ENCODE measurements at places on chromosomes 1 and 21.

- no peak for DNase-seq
Observed at GRCh38 chr1:67726224-67726623, 41.2 kb downstream of the GADD45A start.

GRCh38 chr1:205709059-205709398 lies 28.7 kb upstream of the SLC45A3 start:
- DNase-seq: no peak

DNA sequence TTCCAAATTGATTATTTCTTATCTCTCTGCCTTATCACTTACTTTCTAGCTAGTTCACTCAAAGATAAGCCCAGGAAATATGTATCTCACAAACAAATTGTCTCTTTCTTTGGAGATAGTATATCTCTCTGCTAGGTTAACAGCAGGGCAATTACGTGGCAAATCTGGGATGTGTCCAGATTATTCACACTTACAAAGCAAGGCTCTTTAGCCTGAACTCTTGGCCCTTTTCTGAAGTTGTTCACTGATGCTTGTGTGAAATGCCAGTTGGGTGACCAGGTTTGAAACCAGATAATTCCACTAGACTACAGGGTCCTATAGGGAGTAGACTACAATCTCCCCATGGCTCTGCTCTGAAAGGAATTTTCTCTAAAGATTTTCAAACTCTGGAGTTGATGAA lies 30.8 kb upstream of the FAM78B start:
- no peak for DNase-seq

GRCh38 chr1:237358555-237358954 lies 316.6 kb downstream of the RYR2 start:
- DNase-seq: no peak

GRCh38 chr1:216913976-216914375 lies 190.7 kb upstream of the ESRRG start:
- no peak for DNase-seq

DNA sequence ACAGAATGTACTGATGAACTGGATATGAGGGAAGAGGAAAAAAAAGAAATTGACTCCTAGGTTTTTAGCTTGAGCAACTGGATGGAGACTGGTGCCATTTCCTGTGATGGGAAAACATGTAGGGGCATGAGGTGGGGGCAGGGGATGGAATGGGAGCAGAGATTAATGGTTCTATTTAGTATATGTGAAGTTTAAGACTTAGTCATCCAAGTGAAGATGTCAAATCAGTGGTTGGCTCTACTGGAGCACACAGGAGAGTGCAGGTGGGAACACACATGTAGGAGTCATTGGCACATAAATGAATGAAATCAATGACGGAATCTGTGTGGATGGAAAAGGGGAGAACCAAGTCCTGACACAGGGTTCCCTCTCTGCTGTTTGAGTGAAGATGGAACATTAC lies 224.4 kb upstream of the COA6 start:
- no peak for DNase-seq

DNA sequence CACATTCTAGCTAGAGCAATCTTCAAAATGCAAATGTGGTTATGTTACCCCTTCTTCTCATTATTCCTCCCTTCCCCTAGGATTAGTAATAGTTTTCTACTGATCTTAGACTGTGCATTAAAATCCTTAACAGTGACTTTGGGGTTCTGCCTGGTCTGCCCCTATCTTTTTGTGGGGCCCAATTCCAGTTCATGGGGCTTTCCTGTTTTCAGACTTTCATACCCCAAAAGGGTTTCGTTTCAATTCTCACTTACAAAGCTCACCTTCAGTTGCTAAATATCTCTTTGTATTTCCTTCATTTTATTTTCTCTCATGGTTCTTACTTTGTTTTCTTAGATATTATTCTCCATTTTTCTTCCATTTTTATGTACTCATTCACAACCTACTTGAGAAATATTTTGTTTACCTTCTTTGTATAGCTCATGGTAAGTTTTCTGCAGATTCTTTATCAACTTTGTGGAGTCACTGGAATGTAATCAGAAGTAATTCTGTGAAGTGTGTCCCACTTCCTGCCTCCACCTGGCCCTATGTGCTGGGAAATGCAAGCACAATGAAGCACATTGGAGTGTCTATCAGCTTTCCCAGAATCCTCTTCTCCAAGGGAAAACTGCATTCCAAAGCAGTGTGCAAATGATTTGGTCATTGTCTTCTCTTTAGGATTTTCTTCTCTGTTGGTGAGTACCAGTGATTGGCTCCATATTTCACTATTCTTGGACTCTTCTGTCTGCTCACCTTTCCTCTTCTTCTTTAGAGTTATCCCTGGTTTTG lies 350.2 kb downstream of the ZNF326 start:
- DNase-seq: no peak

- no peak for DNase-seq
Observed at GRCh38 chr1:177779166-177779965, 190.5 kb downstream of the SEC16B start.

GRCh38 chr21:36718951-36719501 lies 20.1 kb downstream of the SIM2 start:
- DNase-seq: no peak

- DNase-seq: no peak
Observed at GRCh38 chr1:35931446-35932157, 697 bp downstream of the AGO3 start.

DNA sequence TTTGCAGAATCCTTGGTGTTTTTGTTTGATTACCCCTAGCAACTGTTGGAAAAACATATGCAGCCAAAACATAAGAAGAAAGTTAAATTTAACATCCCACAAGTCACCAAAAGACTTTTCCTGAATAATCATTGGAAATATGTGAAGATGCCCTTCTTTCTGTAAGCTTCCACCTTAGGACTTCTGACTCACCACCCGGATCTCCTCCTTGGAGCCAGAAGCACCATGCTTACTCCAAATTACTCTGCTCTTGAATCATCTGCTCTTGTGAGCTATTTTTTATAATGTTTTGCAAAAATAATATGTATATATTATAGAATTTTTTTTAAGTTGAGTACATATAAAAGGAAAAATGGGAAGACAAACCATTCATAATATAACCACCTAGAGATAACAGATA lies 391.7 kb downstream of the KCTD3 start:
- DNase-seq: no peak

GRCh38 chr1:193077991-193078390 lies 18.6 kb downstream of the RO60 start:
- DNase-seq: no peak

- DNase-seq: no peak
Observed at GRCh38 chr1:203473281-203473680, 2.3 kb upstream of the PRELP start.

- DNase-seq: no peak
Observed at GRCh38 chr1:160001440-160001839, 30.4 kb downstream of the PIGM start.

DNA sequence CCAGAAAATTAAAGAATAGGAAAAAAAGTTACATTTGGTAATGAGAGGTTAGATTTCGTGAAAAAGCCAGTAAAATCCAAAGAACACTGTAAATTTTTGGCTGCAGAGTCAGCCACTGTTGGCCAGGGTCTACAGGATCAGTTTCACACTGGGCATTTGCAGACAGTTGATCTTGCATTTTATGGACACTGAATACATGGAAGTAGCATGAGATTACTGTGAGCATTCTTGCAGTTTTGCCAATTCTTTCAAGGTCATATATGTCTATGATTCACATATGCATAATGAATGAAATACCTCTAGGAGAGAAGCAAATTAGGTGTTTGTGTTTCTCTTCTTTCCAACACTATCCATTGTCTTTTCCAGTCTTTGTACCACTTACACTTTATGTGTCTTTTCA lies 200.8 kb upstream of the DPYD start:
- DNase-seq: no peak

DNA sequence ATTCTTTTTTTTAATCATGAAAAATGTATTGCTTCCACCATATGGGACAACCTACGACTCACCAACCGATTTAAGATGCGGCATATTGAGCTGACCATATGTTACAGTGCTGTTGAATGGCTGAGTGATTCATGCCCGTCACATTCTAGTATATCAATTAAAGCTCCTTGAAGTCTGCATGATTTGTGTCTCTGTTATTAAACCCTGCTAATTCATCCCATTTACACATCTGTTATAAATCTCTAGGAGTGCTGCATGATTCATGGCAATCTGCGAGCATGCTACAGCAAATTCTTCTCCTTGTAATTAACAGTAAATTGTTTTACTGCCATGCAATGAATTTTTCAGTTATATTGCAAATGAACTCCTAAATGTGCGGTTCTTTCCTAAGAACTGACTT lies 239.8 kb downstream of the USH2A start:
- no peak for DNase-seq

- no peak for DNase-seq
Observed at GRCh38 chr1:84574936-84575335, 696 bp upstream of the CTBS start.

GRCh38 chr1:180213401-180214170 lies 16.5 kb upstream of the LHX4 start:
- DNase-seq: no peak

DNA sequence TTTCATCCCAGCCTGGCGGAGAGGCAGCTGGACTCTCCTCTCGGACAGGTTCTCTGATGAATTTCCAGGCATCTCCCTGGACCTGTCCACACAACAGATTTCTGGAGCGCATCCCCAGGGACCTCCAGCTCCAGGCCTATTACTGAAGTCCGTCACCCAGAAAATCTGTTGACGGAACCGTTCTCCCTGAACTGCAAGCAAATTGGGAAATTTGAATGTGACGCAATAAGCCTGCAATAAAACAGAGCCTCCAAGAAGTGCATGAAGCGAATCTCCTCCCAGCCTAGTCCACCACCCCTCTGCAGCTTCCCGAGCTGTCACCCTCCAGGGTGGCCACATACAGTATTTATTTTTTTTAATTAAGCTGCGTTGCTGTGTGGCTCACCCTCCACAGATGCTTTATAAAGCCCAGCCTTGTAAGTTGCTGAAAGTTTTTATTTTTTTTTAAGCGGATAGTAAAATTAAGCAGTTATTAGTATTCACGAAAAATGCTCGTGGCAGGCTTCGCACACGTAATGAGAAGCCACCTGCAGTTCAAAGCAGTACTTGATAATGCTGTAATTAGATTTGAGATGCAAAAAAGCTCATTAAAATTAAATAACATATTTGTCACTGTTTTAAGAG lies 173.3 kb downstream of the CAMTA1 start:
- DNase-seq: no peak

DNA sequence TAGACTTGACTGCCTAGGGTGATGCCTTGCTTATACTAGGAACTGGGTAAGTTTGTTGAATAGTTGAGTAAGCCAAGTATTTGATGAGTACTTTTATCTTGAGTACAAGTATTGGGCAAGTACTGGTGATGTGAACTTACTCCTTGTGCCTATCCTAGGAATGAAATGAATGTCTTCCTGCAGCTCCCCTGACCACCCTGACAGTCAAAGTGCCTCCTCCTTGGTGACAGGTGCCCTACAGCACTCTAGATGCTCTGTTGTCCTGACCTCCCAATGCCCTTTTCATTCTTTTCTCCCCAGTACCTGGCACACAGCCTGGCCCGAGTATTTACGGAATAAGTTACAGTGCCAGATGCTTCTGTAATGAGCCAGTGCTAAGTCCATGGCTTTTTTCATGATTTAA lies 25.5 kb downstream of the PCSK9 start:
- DNase-seq: no peak

DNA sequence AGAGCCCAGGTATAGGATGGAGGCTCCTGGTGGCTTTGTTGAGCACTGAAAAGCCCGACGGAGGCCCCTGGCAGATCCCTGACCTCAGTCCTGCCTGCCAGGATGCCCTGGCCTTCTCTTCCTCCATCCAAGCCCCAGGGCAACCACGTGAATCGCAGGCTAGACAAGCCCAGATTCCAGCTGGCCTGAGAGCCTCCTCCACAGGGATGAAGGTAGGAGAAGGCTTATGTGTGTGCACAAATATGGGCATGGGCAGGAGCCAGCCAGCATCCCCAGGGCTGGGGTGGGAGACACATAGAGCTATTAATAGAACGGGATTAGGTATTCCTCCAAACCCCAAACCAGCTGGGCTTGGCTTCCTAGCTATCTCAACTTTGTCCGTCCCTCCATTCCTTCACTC lies 4.0 kb upstream of the EXTL1 start:
- no peak for DNase-seq

DNA sequence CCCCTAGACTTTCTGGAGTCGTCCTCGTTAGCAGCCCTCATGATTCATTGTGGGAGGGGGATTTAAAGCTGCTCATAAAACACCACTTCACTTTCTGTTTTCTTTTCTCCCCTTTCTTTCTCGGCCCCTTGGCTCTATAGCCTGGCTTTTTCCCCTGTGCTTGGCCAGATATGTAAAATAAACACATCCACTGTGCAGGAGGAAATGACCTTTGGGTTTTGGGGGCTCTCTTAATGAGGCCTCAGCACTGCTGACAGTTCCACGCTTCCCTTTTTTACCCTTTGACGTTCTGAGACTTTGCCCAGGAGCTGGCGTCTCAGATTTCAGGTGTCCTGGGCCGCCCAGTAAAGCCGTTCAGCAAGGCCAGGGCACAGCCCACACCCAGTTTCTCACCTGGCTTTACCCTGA lies 65.7 kb downstream of the RUNX3 start:
- DNase-seq: no peak

DNA sequence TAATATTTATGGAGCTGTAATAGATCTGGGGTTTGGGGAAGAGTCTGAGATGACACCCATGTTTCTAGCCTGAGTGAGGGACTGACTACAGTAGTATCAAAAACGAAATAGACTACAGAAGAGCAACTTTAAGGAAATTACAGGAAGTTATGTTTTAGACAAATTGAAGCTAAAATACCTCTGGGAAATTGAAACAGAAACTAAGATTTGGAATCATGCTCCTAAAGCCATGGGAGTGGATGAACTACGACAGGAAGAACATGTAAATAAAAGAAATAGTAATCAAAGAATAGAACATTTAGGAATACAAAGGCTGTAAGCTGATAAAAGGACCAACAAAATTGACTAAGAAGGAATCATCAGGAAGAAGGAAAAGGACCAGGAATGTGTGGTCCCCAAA lies 68.9 kb downstream of the KIAA0319L start:
- DNase-seq: no peak

- no peak for DNase-seq
Observed at GRCh38 chr1:57341721-57342120, 82.1 kb downstream of the DAB1 start.

- no peak for DNase-seq
Observed at GRCh38 chr1:246417813-246418564, 89.1 kb downstream of the SMYD3 start.

- no peak for DNase-seq
Observed at GRCh38 chr1:175814885-175815284, 71.5 kb upstream of the TNR start.

DNA sequence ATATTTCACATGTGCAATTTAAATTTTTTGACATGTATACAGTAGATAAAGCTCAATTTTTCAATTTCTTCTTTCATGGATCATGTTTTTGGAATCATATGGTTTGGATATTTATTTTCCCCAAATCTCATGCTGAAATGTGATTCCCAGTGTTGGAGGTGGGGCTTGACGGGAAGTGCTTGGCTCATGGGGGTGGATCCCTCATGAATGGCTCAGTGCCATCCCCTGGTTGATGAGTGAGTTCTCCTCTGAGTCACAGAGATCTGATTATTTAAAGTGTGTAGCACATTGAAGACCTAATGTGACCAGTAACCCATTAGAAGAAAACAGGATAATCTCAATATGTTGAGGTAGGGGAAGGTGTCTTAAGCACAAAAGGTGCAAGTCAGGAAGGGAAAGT lies 9.1 kb upstream of the IFI16 start:
- DNase-seq: no peak

- no peak for DNase-seq
Observed at GRCh38 chr1:200075522-200075921, 48.0 kb downstream of the NR5A2 start.

- DNase-seq: no peak
Observed at GRCh38 chr21:41338455-41338854, 21.9 kb downstream of the FAM3B start.
